ENCODE measurements at places on chromosomes 11 and 22.

GRCh38 chr11:11072067-11072466 is 214.2 kb upstream of the ZBED5 start:
- DNase-seq = no peak

GRCh38 chr11:1048375-1049070 is 12.0 kb upstream of the MUC6 start:
- DNase-seq = no peak

DNA sequence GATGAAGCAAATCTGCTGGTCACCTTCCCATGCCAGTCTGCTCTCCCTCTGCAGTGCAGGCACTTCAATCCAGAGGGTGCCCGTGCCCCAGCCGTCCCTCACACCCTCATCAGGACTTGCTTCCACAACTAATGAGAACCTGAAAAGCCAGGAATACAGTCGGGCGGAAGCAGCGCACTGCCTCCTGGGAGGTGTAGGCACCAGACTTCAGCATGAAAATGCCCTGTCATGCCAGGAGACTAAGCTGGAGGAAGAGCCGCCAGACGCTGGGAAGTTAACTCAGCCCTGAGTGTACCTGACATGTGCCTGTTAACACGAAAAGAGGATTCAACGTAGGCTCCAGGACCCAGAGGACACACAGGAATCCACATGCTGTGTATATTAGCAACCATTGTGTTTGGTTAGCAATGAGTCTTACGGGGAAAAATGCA is 40.1 kb upstream of the FLI1 start:
- DNase-seq = no peak

GRCh38 chr11:117962826-117963225 is 23.4 kb upstream of the IL10RA start:
- no peak for DNase-seq

DNA sequence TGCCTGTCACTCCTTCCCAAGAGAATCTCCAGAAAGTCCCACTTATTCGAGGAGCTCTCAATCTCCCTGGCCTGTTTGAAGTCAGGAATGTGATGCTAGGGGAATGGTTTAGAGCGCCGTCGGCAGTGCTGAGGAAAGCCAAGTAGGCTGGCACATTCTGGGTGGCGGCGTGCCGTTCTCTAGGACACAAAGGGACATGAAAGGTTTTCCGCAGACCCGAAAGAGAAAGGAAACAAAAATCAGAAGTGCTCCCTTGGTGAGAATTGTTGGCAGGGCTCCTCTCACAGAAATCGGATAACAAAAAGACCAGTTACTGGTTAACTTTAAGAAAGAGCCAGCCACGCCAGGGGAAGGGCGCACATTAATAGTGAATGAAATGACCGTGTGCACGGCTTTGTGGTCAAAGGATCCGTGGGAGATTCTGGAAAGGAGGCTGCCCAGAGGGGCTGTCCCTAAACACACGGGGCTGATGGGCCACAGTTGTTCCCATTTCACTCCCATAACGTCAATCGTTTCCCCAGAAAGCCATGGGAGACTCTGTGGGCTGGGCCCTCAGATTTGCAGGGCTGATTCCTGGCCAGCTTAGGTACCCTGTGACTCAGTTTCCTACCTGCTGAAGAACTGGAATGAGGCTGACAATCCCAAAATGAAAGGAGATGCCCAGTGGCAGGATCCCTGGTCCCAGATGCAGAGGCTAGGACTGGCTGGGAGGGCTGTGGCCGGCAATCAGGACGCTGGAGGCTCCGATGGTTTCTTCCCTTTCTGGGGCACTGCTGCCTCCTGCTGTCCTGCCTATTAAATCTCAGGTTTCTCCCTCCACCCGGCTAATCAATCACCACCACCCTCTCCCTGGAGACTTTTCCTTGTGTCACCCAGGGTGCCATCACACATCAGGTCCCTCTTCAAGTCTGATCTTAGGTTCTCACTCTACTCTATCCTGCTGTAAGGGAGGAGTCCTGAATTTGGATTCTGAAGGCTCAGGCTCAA is 82.3 kb downstream of the RCN1 start:
- no peak for DNase-seq

GRCh38 chr11:72002841-72003775 is 4.4 kb downstream of the IL18BP start:
- no peak for DNase-seq

GRCh38 chr22:48476577-48476976 is 1351.1 kb downstream of the BRD1 start:
- no peak for DNase-seq

GRCh38 chr11:83122050-83122449 is 34.9 kb upstream of the PCF11 start:
- no peak for DNase-seq

- no peak for DNase-seq
These were observed 28.4 kb upstream of the TXNRD2 start for GRCh38 chr22:19970031-19970478.

- DNase-seq = no peak
These were observed 37.1 kb upstream of the SWAP70 start for GRCh38 chr11:9626496-9627394.

DNA sequence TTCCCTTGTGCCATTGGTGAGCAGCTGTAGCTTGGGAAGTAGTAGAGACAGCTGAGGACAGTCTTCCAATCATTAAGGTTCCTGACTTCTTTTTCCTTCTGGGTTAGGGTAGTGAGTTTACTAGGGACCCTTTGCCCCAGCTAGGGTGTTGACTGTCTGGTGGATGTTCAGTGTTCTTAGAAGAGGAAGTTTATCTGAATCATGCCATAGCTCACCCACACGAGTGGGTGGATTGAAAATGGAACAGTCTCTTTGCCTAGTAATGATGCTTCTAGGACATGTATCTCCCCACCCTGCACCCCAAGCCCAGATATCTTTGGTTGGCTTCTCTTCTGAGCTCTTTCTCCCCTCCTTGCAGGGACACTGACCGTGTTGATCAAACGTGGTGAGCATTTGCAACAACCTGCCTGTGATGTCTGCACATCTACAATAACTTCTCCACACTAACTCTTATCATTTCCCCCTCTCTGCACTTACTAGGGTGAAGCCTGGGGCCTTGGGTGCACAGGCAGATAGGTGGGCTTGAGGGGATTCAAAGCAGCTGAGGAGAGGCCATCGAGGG is 57.1 kb upstream of the HORMAD2 start:
- no peak for DNase-seq

GRCh38 chr11:120031156-120031555 is 106.8 kb downstream of the TRIM29 start:
- DNase-seq = no peak

- no peak for DNase-seq
These were observed 176.4 kb upstream of the PITPNB start for GRCh38 chr22:28095316-28096095.

GRCh38 chr22:41966607-41967240 is 2.5 kb upstream of the SEPTIN3 start:
- DNase-seq = peak; percentile 67

DNA sequence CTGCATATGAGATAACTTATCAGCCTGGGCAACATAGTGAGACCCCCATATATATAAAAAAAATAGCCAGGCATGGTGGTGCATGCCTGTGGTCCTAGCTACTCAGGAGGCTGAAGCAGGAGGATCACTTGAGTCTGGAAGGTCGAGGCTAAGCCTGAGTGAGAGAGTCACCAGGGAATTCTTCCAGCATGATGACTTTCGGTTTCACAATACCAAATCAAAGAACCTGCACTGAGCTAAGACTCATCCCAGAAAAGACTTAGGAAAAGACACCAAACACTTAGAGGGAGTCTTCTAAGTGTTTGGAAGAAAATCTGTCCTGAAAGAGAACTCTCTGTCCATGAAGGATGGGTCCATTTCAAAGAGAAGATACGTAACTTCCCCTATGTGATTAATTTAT is 12.7 kb downstream of the STK33 start:
- DNase-seq = no peak

DNA sequence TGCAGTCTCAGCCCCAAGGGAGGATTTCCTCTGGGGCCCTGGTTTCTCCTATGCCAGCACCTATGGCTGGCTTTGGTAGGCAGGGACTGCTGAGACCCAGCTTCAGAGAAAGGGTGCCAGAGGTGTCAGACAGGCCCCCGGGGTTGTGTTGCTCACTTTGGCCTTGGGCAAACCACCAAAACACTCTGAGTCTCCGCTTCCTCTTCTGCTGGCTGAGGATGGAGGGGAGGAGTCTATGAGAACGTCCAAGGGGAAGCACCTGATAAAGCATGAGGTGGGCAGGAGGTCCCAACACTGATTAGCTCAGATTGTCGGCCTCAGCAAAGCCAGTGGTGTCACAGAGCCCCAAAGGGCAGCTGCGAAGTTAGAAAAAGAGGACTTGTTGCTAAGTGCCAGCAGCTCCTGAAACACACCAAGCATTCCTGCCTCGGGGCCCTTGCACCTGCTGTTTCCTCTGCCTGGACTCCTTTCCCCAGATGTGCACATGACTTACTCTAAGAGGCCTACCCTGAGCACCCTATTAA is 10.5 kb downstream of the SMTNL1 start:
- peak; percentile 41 for DNase-seq

DNA sequence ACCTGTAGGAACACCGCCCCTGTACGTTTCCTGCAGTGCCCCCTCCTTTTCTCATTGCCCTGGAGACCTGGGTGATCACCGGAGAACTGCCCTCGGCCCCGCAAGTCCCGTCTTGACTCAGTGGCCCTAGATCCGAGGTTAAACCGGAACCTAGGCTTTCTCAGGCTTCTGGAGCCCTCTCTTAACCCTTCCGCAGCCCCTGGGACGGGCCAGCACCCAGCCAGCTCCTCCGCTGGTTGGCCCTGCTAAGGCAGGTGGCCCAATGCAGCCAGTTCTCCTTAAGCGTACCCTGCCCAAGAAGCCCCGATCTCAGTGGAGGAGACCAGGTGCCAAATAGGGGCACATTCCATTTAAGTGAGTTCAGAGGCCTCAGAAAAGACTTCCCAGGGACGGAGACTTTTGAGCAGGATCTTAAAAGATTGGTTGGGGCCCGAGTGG is 776 bp downstream of the NLRX1 start:
- peak; percentile 22 for DNase-seq

- DNase-seq = no peak
These were observed 19.3 kb upstream of the TMPRSS5 start for GRCh38 chr11:113725407-113725806.

- DNase-seq = no peak
These were observed 29.0 kb downstream of the C22orf31 start for GRCh38 chr22:29032584-29032983.

- DNase-seq = peak; percentile 60
These were observed 2.6 kb upstream of the HPX start for GRCh38 chr11:6443269-6444003.

All from CD4-positive, alpha-beta T cell treated with Interleukin-4 for 1 hour (primary cell).